ENCODE measurements at places on chromosomes 4 and X.
A peak's percentile ranks its signal among the peaks of the same experiment; 100 is the strongest.

DNA sequence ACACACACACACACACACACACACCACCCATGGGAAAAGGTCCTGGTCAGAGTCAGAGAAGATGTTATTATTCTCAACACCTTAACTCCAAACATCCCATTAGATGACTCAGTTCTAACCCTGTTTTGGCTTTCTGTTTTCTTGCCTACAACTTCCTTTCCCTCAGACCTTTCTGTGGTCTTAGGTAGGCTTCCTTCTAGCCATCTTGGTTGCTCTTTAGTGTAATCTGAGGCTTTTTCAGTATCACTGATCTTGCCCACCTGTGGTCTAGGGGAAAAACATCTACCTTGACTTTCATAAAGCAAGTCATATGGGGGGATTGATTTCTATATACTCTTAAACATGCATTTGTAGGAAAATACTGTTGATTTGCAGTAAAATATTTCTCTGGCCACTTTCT lies 56.9 kb downstream of the ATG4A start:
- DNase-seq = no peak

- no peak for DNase-seq
Measured at GRCh38 chr4:40055511-40055862, 1.2 kb upstream of the N4BP2 start.

GRCh38 chr4:56655627-56656345 lies 25.3 kb downstream of the HOPX start:
- peak; percentile 32 for DNase-seq

DNA sequence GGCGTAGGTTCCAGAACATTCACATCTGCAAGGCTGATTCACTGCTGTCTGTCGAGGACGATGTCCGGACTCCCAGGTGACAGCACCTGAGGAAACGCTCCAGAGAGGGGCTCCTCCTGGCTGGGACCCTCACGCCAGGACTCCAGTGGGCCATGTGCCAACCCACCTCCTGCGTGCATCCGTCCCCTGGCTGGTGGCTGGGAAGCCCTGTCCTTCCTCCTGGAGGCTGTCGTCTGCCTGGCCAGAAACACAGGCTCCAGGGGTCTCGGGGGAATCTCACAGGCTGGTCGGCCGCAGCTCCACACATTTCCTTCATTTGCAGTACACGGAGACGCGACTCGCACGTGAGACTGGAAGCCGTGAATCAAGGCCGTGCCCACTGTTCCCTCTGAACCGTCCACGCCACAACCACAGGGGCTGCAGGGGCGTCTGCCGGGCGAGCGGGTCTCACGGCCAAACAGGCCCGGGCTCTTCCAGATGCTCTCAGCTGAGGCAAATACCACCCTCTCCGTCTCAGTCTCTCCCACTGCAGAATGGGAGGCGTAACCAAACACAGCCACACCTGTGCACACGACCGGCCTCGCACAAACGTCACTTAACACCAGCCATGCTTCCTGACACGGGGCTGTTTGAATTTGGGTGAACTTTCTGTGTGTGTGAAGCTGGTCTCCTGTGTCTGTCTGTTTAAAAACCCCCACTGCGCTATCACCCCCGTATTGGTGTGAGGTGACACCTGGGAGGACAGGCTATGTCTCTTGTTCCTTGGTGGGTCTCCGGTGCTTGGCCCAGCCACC lies 38.7 kb upstream of the MXD4 start:
- peak; percentile 21 for DNase-seq

GRCh38 chr4:15690020-15690809 lies 8.6 kb downstream of the FAM200B start:
- no peak for DNase-seq

DNA sequence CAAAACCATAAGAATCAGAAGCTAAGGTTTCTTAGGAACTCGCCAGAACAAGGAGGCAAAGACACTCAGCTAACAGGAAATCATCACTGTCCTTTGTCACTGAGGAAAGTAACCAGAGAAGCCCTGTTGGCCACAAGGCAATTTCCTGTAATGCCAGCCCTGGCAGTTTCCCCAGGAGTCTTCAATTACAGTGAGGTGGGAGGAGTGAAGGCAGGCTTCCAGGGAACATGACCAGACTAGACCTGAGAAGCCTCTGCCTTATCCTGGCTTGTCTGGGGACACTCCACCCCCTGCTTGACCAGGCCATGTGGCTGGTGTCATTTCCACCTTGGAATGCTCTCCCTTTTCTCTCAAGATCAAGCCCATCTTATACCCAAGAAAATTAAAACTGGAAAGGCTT lies 125.3 kb downstream of the COL4A6 start:
- DNase-seq = no peak

- DNase-seq = peak; percentile 54
Measured at GRCh38 chrX:112832481-112833095, 8.0 kb downstream of the AMOT start.

DNA sequence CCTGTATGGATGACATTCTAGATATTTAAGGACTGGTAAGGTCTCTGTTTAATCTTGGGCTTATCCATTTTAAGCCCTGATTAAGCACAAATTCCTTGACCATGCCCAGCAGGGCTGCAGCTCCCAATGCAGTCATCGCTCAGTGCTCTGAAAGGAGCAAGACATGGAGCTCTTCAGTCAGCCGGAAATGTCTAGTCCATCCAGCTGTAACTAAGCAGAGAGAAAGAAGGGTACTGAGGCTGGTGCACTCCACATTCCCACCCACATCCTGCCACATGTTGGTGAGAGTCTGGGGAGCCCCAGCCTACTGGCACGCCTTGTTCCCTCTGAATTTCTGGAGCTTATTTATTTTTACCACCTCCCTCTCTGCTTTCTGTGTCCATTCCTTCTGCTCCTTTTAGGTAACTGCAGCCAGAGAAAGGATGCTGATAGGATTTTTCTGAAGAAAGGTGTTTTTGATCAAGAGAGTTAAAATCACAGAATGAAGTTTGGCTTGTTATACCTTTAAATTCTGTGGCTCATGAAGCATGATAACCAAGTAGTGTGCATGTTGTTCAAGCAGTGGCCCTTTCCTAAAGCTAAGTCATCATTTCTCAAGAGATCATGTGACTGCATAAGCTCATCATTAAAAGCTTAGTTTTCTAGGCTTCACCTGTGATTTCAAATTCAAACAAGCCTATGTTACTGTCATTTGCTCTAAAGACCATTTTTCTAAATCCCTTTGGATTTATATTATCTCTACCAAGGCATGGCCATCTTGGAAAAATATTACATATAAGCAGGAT lies 74.0 kb downstream of the GALNT7 start:
- DNase-seq = no peak

DNA sequence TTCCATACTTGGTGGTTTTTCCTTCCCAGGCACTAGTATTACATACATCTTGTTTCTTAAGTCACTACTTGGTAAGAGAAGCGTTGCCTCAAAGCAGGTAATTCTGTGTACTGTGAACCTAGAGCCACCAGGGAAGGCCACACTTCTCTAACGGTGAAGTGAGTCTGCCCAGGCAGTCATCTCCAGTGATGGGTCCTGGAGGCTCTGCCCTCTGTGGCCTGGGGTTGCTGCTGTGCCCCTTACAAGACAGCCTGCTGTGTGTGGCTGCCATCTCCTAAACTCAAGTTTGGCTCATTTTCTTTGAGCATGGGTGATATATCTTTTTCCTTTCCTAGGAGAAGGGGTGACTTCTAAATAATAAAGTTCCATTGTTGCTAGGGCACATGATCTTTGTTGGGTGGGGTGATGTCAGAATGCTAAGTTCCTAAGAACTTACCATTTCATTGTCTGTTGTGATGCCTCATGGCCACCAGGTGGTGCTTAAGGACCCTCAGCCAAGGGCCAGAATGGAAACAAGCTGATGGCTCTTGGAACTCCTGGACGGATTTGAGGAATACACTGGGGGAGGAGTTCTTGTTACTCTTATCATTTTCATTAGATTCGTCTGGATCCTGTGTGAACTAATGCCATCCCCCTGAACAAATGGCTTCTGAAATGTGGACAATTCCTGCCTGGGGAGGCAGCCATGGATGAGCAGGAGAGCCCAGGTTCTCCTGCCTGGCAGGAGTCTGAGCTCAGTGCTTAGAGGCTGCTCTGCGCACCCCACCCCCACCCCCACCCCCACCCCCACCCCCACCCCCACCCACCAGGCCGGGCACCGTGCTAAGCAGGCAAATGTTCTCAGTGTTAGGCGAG lies 41.1 kb upstream of the WDR1 start:
- DNase-seq = peak; percentile 61

DNA sequence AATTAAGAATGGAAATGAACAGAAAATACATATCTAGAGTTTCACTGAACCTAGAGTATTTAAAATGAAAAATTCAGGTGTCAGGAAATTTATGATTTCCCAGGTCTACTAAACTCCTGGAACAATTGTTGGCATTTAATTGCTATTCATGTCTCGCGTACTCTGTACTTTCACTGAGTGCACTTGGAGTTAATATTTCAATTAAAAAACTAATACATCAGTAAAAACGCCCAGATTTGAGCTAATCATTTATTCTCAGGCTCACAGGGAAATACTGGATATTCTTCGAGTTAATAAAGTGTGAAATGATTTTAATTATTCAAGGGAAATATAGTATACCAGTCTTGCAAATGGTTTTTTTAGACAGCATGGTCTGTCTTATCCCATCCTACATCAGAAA lies 125.9 kb downstream of the CHRNA9 start:
- no peak for DNase-seq

DNA sequence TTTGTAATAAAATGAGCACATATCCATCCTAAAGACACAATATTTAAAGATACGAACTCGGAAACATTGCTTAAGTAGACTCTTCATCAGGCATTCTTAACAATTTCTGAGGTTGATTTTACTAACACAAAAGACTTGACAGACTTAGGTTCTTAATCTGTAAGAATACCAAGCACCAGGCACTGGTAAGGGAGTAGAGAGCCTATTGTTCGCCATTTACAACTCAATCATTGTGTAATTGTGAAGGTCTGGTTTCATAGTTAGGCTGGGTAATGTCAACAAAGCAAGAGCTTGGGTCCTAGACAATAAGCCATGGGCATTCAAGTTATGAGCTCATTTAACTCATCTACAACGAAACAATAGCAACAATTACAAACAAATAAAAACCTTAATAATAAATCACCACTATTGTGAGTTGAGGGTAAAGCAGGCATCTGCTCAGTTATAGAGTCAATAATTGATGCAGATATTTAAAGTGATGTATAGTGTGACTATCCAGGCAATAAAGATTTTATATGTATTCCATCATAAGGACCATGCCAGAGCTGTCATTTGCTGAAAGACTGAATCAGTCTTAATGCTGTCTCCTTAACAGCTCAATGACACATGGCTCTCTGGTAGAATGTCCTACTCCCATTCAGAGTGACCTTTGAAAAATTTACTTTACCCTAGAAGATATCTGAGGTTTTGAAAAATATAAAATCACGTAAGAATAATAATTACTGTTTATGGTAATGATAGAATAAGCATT lies 664.0 kb upstream of the PCDH7 start:
- no peak for DNase-seq

- no peak for DNase-seq
Measured at GRCh38 chrX:12332786-12333347, 194.6 kb downstream of the FRMPD4 start.

DNA sequence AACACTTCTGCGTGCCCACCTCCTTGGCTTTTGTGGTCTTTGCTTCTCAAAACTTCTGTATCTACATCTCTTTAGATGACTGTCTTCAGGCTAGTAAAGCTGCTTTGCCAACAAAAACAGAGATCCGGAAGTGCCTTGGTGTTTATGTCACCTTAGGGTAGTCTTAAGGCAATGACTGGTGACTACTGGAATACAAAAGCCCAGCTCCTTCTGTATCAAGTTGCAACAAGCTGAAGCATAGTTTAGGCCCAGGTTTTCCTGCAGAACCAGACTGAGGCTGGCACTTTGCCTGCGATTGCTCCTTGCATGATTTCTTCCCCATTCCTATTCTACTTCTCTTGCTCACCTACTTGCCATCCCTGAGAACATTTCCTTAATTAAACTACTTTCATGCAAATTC lies 333.8 kb downstream of the DMD start:
- no peak for DNase-seq

DNA sequence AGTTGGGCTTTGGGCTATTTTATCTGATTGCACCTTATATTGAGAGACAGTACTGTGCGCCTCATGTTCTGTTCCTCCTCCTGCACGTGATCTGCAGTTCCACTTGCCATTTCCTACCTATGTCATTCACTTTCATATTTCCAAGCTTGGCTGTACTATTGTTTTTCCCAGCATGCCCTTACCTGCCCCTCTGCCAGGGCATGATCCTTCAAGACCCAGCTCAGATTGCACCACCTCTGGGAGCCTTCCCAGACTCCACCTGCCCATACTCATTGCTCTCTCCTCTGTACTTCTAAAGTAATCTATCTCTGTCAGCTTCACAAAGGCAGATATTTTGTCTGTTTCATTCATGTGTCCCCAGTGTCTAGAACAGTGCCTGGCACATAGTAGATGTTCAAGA lies 11.6 kb downstream of the SLC25A5 start:
- DNase-seq = no peak

DNA sequence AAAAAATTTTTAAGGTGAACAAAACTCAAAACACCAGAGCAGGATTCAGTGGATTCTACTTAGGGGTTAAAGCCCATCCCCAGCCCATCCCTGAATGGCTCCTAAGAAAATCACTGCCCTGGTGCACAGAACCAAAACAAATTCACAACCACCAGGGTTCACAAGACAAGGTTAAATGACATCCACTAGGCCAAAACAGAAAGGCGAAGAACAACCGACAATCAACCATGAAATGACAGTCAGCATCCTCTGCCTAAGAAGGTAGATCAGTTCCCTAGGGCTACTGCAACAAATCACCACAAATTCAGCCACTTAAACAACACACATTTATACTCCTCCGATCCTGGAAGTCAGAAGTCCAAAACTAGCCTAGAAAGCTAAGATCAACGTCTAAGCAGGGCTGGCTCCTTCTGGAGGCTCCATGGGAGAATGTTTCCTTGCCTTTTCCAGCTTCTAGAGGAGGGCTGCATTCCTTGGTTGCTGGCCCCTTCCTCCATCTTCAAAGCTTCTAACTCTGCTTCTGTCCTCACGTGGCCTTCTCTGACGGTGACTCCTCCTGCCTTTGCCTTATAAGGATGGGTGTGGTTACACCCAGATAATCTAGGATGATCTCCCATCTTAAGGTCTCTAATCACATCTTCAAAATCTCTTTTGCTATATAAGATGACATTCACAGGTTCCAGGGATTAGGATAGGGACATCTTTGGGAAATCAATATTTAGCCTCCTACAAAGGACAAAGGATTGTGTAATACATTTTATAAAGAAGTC lies 1.8 kb downstream of the CCNQ start:
- no peak for DNase-seq

DNA sequence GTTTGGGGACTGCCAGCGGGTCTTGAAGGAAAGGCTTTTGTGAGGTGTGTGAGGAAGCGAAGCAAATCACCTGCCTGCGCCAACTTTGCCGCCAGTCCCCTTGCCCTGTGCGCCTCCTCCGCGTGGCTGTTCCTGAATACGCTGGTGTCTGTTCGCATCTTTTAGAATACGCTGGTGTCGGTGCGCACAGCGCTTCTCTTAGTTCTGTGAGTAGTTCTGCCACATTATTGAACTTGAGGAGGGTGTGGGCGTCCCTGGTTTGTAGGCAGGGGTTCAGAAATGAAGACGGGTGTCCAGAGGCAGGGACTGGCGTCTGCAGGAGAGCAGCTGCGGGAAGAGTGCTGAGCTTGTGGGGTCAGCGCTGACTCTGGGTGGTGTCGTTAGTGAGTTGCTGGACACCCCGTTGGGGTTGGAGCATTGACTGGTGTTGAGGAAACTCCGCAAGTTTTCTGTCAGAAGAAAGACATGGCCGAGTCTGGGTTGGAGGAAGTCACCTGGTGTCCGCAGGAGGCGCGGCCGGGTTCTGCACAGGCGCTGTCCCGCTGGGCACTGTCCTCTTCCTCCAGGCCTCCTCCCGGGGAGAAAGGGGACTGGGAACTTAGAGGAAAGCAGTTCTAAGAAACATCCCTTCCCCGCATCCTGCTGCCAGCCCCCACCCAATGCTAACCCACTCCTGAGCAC lies 930 bp downstream of the ZNF718 start:
- DNase-seq = peak; percentile 77

All from mucosa of descending colon (tissue), 3 donors.